ENCODE measurements at places on chromosomes 7 and 10.

GRCh38 chr7:27295236-27295635, 52.6 kb downstream of the EVX1 start:
- no peak for DNase-seq

DNA sequence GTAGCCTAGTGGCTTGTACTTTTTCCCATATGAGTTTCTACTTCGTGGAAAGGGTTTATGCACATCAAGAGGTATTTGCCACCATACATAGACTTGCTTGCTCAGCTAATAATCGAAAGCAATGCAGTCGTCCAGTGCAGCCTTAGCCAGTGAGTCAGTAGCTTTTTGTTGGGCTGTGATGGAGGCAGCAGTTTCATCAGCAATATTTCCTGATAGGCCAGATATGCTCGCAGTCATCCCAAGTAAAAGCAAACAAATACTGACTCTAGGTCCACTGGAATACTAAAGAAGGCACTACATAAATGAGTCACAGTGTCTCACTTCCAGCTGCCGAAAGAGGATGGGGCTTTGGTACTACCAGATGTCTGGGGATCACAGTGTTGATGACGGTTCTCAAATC, 2.1 kb upstream of the BNIP3 start:
- DNase-seq = peak; percentile 94

GRCh38 chr10:101287183-101287996, 58.1 kb upstream of the LBX1 start:
- DNase-seq = no peak

- no peak for DNase-seq
These were observed 29.8 kb downstream of the RSU1 start for GRCh38 chr10:16787361-16787791.

- no peak for DNase-seq
These were observed 260.6 kb downstream of the POU6F2 start for GRCh38 chr7:39238234-39238869.

DNA sequence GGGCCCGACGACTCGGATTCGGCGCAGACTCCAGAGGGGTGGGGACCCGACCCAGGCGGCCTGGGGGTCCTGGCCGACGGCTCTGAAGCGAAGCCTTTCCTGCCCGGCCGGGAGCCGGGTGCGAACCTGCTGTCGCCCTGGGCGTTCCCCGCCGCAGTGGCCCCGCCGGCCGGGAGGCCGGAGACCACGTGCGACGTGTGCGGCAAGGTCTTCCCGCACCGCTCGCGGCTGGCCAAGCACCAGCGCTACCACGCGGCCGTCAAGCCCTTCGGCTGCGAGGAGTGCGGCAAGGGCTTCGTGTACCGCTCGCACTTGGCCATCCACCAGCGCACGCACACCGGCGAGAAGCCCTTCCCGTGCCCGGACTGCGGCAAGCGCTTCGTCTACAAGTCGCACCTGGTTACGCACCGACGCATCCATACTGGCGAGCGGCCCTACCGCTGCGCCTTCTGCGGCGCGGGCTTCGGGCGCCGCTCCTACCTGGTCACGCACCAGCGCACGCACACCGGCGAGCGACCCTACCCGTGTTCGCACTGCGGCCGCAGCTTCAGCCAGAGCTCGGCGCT, 15.4 kb downstream of the ZNF316 start:
- DNase-seq = no peak

GRCh38 chr7:20288036-20288435, 42.7 kb upstream of the ITGB8 start:
- no peak for DNase-seq
